ENCODE measurements at places on chromosomes 4 and X.

DNA sequence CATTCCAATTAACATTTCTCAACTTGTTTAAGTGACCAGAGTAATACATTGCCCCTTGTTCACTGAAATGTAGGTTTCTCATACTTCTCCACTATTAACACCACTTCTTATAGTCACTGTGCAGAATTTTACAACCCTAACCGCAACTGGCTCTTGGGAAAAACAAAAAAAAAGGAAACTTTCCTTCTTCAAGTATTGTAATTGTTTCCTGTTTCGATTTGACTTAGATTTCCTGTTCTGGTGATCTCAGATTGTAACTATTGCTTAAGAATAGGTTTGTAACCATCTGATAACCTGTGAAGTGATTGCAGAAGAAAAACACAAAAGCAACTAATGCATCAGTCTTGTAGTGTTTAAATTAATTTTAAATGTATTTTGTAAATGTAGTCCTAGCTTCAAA is 594.7 kb upstream of the GALNT7 start:
- DNase-seq = no peak

- no peak for DNase-seq
These were observed 185.1 kb downstream of the ADGRL3 start for GRCh38 chr4:61385256-61385655.

- no peak for DNase-seq
These were observed 7.0 kb upstream of the TLR3 start for GRCh38 chr4:186061921-186062320.

- DNase-seq = no peak
These were observed 187.9 kb downstream of the MAB21L2 start for GRCh38 chr4:150769845-150770244.

DNA sequence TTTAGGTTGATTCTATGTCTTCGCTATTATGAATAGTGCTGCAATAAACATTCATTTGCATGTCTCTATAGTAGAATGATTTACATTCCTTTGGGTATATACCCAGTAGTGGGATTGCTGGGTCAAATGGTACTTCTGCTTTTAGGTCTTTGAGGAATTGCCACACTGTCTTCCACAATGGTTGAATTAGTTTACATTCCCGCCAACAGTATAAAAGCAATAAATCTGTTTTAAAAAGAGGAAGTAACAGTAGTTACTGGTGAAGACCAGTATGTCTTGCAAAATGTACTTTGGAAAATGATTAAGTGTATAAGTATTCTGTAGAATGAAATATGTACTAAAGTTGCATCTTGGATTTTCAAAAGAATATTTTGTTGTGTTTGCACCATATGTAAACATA is 77.3 kb downstream of the SHROOM4 start:
- no peak for DNase-seq

DNA sequence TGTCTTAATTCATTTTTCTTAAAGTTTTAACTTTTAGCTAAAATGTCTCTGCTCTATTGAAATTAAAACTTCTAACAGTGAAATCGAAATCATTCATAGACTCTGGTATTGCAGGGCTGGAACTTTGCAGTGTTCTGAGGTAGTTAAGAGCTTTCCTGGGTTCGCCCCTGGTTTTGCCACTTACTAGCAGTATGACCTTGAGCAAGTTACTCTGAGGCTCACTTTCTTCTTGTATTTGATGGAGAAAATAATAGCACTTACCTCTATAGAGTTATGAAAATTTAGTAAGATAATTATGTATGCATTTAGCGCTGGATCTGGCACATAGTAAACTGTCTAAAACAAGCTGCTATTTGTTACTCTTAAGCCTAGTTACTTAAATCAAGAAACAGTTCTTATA is 1.7 kb downstream of the SLAIN2 start:
- DNase-seq = no peak

- no peak for DNase-seq
These were observed 19.3 kb upstream of the CSF2RA start for GRCh38 chrX:1249101-1249887.

GRCh38 chr4:78509043-78509442 is 42.5 kb upstream of the ANXA3 start:
- no peak for DNase-seq

DNA sequence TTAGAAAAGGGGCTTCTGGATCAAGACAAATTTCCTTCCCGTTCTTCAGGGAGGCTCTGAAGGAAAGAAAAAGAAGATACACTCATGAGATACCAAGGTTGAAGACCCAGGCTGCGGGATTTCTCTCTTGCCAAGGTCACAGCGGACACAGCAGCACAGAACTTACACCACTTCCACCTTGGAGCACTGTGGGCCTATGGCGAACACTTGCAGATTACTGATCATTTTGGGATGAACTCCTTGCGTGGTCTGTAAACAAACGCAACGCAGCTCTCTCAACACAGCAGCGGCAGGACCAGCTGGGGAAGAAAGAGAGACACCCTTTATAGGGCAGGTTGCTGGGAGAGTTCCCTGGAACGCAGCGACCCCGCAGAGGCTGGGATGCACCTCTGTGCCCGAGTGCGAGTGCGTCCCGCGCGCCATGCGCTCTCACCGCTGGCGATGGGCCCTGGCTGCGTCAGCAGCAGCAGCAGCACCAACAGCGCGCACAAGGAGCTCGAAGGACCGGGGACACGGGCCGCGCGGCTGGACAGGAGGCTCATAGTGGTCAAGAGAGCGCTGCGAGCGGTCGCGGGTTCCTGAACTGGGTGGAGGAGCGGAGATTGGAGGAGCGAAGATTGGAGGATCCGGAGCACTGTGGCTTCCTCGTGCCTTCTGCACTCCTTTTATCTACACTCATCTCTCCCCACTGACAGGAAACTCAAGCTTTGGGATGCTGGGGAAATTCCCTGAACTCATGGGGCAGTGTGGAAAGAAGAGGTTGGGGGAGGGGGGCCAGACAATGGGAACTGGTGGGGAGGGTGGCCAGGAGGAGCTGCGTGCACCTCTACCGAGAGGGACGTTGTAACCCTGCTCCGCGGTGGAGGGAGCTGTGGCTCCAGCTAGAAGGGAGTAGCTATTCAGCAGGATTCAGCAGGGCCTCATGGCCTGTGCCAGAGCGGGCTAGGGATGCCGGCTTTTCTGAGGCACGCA is at the start of gene CXCL5:
TSS of gene CXCL5 (minus strand) at position 638 of the 972 bp plus-strand sequence. CDS start at position 542, 96 bp downstream.
- DNase-seq = peak; percentile 60

- DNase-seq = no peak
These were observed 82.7 kb downstream of the ANXA5 start for GRCh38 chr4:121614101-121614500.

DNA sequence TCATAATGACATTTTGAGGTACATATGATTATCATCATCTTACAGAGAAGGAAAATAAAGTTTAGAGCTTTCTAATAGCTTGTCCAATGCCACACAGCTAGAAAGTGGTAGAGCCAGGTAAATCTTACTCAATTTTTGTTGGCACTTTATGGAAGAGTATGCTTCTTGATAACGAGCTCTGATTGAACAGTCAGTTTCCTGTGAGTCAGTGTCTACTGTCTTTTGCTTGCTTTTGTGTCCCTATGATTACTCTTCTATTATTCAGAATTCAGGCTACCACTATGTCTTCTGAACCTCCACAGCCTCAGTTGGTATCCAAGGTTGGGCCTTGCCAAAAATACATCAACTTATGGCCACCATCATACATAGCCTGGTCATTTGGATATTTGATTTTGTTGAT is 2.6 kb downstream of the FAAH2 start:
- DNase-seq = no peak

DNA sequence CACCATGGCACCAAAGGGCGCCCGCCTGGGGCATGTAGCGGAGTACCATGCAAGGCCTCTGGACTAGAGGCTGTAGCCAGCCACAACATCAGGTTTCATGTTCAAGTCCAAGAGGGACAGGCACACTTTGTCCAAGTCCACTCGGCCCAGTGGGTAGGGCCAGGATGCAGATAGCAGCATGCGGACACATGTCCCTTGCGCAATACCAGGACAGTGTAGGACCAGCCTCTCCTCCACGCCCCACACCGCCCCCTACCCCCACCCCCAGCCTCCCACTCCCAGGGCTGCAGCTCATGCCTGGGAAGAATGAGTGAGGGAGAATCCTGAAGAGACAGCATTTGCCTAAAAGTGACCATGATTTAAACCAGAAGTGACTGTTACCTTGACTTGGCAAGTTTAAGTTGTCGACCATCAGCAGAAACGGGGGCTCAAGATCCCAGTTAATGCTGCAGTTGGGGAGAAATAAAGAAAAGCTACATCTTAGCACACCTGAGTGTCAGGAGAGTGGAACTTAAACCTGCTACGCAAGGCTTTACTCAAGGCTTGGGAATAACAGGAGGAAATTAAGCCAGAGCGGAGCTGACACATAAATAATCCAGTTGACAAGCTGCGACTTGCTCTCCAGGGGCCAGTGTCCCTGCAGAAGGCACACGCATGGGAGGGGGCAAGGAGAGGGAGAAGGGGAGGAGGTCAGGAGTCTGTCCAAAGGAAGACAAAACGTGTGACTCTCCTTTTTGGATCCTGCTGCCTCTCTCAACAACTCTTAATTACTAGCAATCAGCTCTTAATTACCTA is 221.7 kb downstream of the BCOR start:
- no peak for DNase-seq

DNA sequence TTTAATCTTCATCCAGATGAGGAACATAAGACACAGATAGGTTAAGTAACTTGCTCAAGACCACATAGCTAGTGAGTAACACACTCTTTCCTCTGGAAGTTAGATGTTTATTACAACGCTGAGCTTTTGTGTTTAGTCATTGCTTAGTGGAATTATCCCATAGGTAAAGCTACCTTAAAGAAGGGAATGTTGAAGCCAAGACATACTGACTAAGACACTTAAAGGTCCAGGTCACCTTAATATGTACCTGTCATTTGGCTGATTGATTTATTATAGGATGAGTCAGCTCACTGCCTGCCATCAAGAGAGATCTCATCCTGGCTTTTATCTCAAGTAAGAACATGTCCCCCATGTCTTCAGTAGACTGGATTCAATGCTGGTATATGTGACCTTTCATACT is 53.4 kb downstream of the KDR start:
- no peak for DNase-seq

- peak; percentile 87 for DNase-seq
These were observed 57.0 kb upstream of the GRPEL1 start for GRCh38 chr4:7124689-7125442.

GRCh38 chr4:165922747-165923146 is 49.7 kb downstream of the TLL1 start:
- DNase-seq = no peak

DNA sequence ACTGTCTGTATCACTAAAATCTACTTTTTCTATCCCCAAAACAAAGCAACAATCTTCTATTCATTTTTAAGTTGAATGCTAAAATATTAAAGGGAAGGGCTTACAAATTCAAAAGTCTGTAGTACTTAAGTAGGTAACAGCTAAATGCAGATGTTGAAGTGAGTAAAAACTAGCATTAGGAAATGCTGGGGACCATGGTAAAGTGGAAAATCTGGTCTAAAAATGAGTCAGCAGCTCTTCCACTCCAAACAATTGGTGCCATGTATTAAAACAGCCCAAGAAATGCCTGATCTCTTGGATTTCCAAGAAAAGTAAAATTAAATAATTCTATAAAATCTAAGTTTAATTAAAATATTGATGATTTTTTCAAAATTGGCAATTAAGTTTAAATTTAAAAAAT is 73.3 kb upstream of the PPP3CA start:
- no peak for DNase-seq

- DNase-seq = no peak
These were observed 2.5 kb downstream of the AADAT start for GRCh38 chr4:170087163-170087700.
